Foreskin keratinocyte (primary cell): ENCODE measurements at places on chromosomes 13 and 19.
A peak's percentile ranks its signal among the peaks of the same experiment; 100 is the strongest.

GRCh38 chr19:46634045-46634655 is 1.9 kb downstream of the GNG8 start:
- peak; percentile 79 for DNase-seq

- no peak for DNase-seq
These were observed 11.5 kb upstream of the SUPT20H start for GRCh38 chr13:37070956-37071355.

DNA sequence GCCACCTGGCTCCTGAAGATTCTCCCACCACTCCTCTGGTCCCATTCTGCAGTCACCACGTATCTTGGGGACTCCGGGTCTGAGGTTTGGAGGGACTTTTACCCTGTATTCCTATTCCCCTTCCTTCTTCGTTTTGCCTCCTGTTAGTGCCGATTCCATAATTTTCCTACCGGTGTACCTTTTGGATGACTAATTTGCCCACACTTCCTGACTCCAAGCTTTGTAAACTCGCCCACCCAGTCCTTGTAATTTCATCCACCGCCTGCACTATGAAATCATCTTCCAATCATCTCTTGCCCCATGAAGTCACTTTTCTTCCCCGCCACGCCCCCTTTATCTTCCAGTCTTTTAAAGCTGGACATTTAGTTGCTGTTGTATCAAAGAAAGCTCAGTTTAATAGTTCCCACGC is 572 bp downstream of the UCHL3 start:
- DNase-seq, result peak; percentile 83

DNA sequence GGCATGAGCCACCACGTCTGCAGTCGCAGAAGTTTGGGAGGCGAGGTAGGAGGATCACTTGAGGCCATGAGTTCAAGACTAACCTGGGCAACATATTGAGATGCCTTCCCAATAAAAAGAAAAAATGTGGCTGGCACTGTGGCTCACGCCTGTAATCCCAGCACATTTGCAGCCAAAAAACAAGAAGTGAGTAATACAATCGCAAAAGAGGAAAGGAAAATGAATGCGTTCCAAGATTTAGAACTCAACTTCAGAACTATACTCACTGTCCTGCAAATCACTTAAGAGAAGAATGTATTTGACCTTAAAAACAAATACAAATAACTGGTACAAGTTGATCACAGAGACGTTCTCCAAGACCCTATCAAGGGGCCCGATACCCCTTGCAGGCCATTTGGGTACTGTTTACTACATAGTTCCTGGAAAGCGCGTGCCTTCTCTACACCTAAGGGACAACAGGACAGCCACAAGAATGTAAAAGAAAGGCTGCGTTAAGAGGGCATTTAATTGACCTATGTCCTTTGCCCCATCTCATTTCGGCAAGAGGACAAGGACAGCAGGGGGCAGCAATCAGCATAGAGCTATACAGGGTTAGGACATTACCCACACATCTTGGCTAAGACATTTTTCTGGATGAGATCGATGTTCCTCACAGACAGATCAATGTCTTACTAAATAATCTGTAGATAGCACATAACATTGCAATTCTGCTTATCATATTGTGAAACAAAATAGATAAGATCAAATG is 41.3 kb downstream of the FLT3 start:
- no peak for DNase-seq

DNA sequence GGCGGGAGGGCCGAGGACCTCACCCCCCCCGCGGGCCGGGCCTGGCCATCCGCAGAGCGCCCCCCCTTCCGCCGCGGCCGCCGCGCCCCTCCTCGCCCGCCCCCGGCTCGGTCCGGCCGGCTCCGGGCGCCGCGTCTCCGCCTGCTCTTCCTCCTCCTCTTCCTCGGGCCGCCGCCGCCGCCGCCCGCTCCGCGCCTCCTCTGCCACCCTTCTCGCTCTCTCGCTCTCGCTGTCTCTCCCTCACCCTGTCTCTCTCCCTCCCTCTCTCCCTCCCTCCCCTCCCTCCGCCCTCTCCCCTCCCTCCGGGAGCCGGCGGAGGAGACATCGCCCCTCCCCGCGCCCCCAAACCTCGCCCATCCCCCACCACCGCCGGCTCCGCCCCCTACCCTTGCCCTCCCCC is at the start of gene SHANK1:
Gene SHANK1 (minus strand): TSS at position 237 of the 400 bp plus-strand sequence. CDS start 2,883 bp downstream, outside the sequence.
- DNase-seq, result no peak

DNA sequence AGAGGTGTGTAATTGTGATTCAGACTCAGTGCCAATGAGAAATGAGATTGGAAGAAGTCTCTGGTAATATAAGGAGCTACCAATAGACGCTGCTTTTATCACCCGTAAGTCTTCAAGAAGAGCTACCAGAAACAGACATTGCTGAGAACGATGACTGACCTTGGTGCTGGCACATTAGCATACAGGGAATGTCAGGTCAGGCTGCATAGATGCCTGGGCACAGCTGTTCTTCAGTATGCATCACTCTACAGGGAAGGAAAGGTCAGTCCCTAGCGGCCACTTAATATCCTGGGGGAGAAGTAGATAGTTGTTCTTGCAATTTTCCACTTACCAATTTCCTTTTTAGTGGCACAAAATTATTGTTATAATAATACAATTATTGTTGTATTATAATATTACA is 380.4 kb downstream of the PCDH9 start:
- no peak for DNase-seq

- no peak for DNase-seq
These were observed 2.5 kb downstream of the NPAS1 start for GRCh38 chr19:47022140-47022536.

DNA sequence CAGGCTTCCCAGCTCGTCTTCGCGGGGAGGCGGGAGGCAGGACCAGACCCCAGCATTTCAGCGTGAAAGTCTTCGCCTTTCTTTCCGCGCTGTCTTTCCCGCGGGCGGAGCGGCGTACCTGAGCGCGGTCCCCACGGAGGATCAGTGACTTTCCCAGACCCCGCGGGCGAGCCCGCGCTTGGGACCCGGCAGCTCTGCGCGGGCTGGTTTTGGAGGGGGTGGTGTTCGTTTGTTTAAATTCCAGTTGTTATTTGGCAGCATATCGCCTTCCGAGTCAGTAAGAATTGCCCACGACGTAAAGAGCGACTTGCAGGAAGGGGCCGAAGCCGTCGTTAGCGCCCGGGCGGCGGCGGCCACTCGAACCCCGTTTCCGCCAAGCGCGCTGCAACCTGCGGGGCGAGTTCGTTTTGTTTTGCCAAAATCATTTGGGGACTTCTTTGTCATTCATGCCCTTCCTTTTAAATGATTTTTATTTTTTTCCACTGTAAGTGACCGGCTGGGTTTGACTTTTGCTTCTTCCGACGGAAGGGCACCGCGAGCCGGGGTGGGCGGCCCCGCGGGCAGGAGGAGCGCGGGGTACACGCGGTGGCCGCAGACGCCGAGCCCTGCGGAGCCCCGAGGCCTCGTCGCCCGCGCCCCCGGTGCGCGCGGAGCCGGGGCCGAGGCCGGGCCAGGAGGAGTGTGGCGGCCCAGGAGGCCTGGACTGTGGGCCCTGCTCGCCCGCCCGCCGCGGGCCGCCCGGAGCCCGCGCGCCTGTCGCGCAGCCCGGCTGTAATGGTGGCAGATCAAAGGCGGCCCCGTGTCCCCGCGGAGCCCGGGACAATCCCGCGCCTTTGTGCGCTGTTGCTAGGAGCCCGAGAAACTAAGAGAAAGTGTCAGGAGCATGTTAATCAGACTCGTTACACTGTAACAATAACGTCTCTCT is 75.9 kb downstream of the ZIC5 start:
- no peak for DNase-seq

GRCh38 chr13:34249546-34250039 is 431.6 kb downstream of the RFC3 start:
- DNase-seq, result no peak

DNA sequence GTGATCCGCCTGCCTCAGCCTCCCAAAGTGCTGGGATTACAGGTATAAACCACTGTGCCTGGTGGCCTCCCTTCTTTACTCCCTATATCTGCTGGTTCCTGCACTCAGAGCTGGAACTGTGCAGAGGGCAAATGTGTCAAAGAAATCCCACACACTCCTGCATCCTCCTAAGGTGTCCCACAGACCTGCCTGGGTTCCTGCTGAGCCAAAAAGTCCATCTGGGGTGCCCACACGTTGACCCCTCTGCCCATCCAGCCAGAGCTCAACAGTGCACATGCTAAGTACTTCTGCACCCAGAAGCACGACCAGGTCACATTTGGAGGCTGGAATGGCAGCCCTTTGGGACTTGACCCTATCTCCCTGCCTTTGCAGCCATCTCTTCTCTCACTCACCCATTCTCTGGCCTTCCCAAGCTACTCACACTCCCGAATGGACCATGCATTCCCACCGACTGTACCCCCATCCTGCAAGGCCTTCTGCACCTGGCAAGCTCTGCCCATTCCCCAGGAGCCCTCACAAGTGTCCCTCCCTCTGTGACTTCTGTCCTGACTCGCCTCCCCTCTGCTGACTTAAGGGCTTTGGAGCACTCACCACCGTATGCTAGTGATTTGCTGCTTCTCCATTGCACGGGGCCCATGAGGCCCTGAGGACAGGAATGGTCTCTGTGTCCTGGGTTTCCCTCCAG is 152.1 kb downstream of the KCTD15 start:
- no peak for DNase-seq

GRCh38 chr19:1004803-1005664 is 4.8 kb downstream of the GRIN3B start:
- DNase-seq, result no peak

DNA sequence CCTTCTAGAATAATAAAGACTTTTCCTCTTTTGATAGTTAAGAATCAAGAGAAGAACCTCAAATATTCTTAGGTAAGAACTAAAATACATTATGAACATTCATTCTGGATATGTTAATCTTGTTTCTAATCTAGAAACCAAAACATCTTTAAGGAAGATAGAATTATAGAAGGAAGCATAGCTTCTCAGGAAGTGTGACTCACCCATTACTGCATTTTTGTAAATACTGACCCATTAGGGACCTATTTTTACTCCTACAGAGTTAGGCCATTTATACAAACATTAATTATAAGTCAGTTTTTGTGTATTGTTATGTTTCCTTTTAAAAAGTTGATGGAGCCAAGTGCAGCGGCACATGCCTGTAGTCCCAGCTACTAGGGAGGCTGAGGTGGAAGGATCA is 147.1 kb downstream of the NUFIP1 start:
- peak; percentile 23 for DNase-seq

DNA sequence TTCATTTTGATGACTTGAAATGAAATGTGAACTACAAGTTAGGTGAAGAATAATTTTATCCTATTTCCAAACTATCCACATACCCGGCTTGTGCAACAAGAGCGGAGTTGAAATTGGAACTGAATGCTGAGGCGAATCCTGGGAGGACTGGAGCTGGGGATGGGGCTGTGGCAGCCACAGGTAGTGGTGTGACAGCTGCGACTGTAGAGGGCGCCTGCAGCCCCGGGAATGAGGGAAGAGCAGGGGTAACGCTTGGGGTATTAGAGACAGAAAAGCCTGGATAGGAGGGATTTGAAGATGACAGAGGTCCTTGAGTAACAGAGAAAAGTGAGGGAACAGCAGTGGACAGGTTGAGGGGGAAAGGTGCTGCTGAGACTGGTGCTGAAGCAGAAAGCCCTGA is 22.0 kb upstream of the STOML3 start:
- no peak for DNase-seq

- no peak for DNase-seq
These were observed 912 bp downstream of the GRK1 start for GRCh38 chr13:113667771-113668490.

GRCh38 chr13:113129921-113130750 is 7.5 kb downstream of the F10 start:
- no peak for DNase-seq

DNA sequence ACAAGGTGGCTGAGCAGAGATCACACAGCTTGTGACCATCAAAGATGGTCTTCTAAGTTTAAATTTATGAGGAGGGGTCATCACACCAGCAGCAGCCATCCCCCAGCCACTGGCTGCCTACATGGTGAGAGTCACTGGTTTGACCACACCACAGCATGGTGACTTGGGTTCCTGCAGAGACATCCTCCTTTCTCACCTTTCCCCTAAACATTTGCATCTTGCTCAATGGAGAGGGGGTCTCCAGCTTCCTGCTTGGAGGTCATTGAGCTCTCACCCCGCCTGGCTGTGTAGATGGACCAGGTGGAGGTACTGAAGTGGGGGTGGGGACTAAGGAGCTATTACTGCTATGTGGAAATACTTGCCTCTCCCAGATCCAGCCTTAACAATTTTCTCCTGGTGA is 247.6 kb upstream of the ARGLU1 start:
- no peak for DNase-seq

- DNase-seq, result no peak
These were observed 223.0 kb downstream of the TSHZ3 start for GRCh38 chr19:31126236-31126635.

DNA sequence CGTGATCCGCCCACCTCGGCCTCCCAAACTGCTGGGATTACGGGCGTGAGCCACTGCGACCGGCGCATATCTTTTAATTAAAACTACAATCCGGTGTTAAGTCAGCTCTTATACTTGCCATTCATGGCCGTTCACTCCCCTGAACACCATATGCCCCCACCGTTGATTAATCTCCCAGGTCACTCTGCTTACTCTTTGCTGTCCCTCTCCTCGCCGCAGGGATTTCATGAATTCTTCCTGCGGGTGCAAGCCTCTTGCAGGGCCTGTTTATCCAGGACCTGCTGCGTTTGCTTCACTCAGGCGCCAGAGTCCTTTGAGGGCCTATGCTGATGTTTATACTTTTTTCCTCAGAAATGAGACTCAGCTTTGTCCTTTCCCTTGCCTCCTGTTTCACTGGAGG is 996 bp downstream of the ERVV-2 start:
- no peak for DNase-seq

DNA sequence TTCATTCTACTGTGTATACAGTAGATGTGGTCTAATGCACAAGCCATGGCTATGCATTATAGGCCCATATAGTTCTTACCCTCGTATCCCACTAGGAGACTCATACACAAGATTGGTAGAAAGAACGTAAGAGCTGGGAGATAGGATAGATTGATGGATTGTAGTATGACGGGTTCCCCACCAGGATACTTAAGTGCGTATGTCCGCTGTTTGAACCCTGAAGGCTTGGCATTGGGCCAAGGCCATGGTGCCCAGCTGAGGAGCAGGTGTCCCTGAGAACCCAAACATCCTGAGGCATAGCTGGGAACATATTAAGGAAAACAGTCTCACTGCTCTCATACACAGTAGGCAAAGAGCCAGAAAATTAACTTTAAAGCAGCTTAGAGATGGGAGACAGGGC is 617.5 kb upstream of the KLF12 start:
- no peak for DNase-seq

GRCh38 chr13:85261757-85262346 is 537.4 kb downstream of the SLITRK6 start:
- DNase-seq, result no peak

DNA sequence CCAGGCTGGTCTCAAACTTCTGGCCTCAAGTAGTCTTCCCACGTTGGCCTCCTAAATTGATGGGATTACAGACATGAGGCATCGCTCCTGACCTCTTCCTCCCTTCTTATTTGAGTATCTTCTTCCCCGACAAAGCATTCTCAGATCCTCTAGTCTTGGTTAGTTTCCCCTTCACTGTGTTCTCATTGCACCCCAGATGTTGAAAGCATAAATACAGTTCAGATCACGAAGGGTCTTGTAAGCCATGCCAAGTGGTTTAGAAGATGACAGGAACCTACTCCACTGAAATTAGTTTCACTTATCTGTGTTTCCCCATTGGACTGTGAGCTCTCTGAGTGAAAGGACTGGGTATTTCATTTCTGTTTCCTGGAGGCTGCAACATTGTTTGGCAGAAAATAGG is 100.7 kb downstream of the DGKH start:
- no peak for DNase-seq

GRCh38 chr19:40414542-40415535 is 1.7 kb upstream of the PRX start:
- DNase-seq, result no peak

- DNase-seq, result no peak
These were observed 100.4 kb upstream of the SERP2 start for GRCh38 chr13:44273216-44273615.
